ENCODE measurements at places on chromosomes 7 and 10.

DNA sequence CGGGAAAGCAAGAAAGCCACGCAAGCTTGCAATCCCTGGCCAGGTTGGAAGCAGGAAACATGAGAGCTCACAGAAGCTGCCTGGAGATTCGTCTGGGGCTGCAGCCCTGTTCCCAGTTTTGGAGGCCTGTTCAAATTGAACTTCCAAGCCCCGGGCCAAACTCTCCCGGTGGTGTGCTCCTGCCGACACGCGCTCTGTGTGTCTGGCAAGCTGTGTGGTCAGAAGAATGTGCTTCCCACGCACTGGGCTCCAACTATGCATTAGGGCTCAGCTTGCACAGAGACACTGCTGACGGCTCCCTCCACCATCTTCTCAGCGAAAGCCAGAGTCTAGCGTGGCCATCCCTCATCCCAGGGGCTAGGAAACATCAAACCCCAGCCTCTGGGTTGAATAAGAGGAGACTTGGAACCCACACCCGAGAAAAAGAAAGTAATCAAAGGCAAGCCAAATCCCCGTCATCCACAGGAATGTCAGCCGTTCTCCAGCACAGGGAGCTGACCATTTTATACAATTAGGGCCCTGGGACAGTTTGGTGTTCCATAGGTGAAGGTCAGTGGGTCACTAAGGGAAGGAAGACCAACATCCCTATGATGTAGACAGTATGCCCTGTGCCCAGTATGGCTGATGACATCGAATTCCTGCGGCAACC is 107.2 kb downstream of the FGFR2 start:
- DNase-seq: no peak

DNA sequence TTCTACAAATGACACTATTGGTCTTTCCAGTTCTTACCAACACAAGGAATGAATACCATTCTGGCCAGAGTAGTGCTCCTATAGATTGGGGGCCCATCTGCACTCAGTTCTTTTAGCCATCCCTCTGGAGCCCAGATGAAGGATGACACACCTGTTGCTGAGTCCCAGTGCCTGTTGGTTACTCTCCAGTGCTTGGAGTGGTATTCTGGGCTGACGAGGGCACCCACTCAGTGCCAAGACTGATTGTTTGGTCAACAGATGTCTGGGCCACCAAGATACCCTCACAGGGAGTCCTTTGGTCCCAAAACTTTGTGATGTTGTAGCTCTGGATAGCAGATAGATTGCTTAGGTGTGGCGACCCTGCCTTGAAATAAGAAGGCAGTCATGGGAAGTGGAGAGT is 23.7 kb upstream of the ITGA8 start:
- no peak for DNase-seq

- DNase-seq: no peak
Observed at GRCh38 chr10:111275091-111275490, 198.3 kb downstream of the ADRA2A start.

DNA sequence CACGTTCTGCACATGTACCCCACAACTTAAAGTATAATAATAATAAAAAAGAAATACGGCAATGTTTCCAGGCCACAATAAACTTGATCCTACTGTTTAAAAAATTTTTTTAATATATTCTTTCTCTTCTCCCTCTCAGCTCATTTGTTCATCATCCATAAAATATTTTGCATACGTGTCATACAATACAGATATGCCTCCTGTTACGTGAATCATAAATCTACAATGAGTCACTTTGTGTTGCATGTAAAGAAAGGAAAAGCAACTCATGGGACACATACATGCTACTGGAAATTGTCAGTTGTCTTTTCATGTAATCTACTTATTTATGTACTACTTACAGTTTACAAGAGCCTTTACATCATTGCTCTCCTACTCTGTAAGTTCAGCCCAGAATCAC is 1.1 kb upstream of the TECTB start:
- no peak for DNase-seq

GRCh38 chr10:120145107-120145506 is 252.6 kb downstream of the SEC23IP start:
- no peak for DNase-seq

GRCh38 chr7:90839727-90840291 is 243.7 kb downstream of the CDK14 start:
- no peak for DNase-seq

GRCh38 chr10:118521415-118522117 is 73.9 kb downstream of the PRLHR start:
- no peak for DNase-seq

GRCh38 chr7:127541548-127541947 is 43.8 kb downstream of the GCC1 start:
- no peak for DNase-seq

GRCh38 chr7:18128846-18129245 is 101.2 kb upstream of the PRPS1L1 start:
- no peak for DNase-seq

- no peak for DNase-seq
Observed at GRCh38 chr10:70981936-70982335, 93.6 kb upstream of the PCBD1 start.

DNA sequence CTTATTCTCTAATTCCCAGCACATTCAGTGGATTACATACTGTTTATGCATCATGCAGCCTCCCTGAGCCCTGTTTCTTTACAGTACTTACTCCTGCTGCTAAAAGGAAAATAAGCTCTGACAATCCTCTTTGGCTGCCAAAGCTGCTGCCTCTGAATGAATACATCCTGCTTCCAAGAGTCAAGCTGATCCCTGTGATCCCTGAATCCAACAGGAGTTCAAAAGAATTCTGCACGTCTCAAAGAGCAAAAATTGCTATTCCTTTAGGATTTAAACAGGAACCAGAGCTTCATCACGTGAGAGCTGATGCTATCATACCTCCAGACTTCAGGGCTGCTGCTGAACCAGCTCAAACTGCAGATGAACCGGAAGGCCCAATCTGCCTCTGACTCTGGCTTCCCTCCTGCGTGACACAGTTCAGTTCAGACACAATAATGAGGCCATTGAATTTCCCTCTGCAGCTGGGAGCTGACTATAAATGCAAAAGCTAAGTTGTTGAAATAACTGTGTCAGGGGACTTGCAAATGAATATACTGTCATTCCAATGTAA is 851.0 kb upstream of the PHF14 start:
- DNase-seq: no peak

GRCh38 chr7:91233212-91233611 is 31.0 kb upstream of the FZD1 start:
- DNase-seq: no peak

- DNase-seq: no peak
Observed at GRCh38 chr7:71976645-71977044, 435.5 kb downstream of the CALN1 start.

DNA sequence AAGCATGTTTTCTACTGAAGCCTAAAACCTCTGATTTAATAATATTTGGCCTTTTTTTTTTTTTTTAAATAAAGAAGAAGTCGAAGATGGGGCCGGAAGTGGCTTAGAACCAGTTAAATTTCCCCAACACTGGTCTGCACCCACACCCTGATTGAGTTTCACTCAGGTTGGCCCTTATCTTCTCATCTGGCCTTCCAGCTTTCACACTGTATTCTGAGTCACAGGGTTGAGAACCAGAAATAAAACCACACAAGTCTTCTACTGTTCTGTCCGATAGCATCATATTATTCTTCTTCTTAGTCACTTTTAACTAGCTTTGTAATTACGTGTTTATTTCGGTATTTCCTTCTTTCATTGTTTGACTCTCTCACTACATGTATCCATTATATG is 9.9 kb downstream of the ZNF365 start:
- peak; percentile 3 for DNase-seq

GRCh38 chr10:27474741-27475140 is 29.4 kb upstream of the RAB18 start:
- DNase-seq: no peak

DNA sequence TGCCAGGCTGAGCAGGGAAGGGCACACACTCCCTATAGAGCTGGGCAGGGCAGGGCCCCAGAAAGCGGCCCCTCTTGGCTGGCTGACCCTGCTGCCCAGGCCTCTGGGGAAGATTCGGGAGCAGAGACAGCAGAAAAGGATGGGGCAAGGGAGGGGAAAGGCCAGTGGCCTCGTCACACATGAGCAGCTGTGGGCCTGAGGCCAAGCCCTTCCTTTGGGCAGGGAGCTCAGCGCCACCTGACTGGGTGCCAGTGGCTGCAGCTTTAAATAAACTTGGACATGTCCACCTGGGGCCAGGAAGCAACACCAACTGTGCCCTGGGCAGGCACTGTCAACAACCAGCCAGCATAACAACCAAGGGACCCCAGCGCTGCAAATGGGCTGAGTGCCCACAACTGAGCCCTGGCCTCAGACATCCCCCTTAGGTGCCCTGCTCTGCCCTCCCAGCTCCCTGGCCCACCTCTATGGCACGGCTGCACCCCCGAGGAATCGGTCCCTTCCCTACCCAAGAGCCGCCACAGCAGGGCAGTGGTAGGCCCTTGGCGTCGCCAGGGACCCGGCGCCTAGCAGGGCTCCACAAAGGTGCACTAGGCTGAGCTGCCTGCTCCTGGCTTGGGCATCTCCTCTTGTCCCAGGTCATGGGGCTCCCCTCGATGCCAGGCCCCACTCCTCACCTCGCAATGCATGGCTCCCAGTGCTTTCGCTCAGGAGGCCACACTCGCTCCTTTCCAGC is 2.6 kb downstream of the CAMK2B start:
- no peak for DNase-seq

- no peak for DNase-seq
Observed at GRCh38 chr7:155639958-155640520, 4.4 kb upstream of the RBM33 start.

DNA sequence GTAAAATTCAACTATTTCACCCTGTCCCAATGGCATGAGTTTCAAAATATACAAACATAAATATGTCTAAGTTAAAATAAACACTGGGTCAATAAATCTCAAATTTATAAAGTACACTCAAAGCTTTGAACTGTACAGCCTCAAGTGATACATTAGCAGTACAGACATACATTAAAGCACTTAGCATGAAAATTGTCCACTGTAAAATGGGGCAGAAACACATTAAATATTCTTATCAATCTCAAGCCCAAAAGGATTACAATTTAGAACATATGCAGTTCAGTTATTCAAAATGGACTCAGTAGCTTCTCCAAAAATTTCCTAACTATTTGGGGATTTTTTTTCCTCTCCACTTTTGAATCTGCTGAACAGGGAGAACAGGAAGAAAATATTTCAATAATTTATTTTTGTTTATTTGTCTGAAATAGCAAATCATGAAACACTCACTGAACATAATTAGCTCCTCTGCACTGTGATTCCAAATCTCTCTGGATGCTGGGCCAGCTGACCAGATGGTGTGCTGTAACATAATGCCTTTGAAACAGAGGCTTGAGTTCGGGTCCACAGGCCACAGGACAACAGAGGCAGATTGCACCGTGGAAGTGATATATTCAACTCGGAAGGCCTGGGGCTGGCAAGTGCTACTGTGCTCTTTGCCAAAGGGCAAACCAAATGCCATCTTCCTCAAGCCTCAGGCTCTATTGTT is 248.9 kb upstream of the LRRN3 start:
- DNase-seq: no peak

DNA sequence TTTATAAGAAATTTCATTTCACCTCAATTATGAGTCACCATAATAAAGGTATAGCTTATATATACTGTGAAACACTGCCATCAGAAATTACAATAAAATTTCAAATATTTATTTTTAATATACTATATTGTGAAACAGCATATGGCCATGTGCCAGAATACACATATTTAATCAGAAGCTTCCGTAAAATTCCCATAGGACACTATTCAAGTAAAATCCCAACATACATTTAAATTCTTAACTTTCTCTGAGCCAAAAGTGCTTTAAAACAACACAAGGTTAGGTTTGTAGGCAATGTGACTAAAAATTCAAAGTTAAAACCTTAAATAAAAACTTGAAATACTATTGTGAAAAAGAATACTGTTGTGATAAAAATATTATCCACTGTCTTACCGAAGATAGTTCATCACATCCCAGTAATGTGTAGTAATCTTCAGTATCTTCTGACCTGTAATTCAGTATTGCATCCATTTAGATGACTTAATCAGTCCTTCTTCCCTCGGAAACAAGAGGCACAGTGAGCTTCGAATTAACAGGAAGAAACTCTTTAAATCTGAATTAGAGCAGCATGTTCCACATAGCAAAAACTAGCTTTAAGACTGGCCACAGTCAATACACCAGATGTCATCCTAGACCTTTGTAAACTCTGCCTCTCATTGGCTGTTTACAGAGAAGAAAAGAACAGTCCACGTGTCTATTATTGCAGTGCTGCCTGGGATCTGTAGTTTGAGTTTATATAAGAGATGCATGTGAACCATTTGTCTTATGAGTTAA is at the start of gene DNAJC12:
Gene DNAJC12, minus strand, starts transcription at position 648 of the 774 bp plus-strand sequence. Its CDS starts 177 bp downstream, at position 471.
- DNase-seq: peak; percentile 80

GRCh38 chr7:52473756-52474155 is 561.7 kb upstream of the POM121L12 start:
- no peak for DNase-seq

GRCh38 chr10:22259280-22259679 is 41.5 kb upstream of the EBLN1 start:
- DNase-seq: no peak

DNA sequence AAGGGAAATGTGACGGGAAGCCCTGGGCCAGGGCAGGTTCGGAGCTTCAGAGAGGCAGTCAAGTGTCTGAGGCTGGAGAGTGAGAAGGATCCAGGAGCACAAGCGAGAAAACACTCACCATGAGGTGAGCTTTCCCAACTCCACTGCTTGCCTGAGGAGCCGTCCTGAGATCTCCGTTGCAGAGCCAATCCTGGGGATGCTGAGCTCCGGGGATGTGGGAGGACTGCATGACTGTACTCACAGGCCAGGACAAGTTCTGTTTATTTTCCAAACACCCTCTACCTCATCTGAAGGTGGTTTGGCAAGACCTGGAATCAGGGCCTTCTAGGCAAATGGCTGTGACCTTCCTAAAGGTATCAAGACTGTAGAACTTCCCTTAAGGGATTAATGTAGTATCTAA is 38.7 kb downstream of the GLI3 start:
- DNase-seq: no peak

DNA sequence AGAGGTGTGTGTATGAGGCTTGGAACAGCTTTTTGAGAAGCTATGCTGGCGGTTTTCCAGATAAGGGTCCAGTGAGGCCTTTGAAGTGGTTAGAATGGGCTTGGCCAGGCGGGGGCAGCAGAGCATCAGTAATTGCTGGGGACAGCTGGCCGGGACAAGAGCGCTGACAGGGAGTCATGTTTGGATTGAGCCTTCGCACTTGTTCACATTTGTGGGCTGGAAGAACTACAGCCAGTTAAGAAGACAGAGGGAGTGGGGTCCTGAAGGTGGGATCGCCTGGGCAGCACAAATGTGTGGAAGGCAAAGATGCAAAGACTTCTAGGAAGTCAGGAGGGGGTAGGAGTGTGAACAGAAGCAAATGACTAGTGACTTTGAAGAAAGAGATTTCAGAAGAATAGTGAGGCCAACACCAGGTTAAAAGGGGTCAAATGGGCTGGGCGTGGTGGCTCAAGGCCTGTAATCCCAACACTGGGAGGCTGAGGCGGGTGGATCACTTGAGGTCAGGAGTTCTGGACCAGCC is 12.7 kb upstream of the SDHAF3 start:
- peak; percentile 39 for DNase-seq

DNA sequence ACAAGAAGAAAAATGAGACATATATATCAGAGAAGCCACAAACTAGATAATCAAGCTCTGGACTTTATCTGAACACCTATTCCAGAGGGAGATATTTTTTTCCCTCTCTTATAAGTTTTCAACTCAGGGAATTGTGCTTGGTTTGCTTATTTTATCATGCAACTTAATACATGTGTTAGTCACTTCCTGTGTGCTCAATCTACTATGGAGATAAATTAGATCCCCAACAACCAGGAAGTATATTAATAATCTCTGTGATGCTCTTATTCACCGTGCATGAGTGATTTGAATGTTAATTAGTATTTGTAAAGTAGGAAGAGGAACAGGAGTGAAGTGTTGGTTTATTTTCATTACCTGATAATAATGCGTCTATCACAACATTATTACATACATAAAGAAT is 38.8 kb upstream of the ZNF365 start:
- no peak for DNase-seq

- peak; percentile 42 for DNase-seq
Observed at GRCh38 chr7:8035647-8036518, 67.3 kb downstream of the GLCCI1 start.

All from HL-60 (cell line).